ENCODE measurements at places on chromosomes 7 and 10.

DNA sequence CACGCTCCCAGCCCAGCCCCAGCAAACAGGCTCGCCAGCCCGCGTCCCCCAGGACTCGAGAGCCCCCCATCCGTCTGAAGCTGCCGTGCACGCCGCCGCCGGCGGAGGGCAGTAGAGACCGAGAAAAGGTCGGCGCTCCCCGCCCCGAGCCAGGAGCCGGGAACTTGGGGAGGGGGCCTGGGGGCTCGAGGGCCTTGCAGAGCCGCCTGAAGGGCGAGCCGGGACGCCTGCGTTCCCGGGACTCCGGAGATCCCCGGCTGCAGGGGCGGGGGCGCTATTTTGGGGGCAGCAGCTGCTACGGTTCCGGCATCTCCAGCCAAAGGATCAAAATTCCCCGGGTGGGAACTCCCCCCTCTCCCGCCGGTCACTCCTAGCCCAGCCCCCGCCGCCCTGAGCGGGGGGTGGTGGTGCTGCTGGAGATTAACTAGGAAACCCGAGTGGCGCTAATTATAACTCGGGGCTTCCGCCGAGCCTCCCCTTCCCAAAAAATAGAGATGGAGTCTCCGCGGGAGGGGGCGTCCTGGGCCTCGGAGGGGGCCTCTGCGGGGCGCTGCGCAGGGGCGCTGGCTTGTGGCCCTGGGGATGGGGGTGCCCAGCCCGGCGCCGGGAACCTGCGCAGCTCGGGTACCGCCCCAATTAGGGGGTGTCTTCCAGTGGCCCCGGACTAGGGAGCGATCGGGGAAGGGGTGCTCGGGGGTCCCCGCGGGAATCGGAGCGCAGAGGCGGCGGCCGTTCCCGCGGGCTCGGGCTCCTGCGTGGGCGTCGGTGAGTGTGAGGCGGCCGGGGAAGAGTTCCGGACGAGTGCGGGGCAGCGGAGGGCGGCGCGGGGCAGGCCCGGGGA is 608 bp downstream of the ACHE start:
- DNase-seq, result peak; percentile 62

DNA sequence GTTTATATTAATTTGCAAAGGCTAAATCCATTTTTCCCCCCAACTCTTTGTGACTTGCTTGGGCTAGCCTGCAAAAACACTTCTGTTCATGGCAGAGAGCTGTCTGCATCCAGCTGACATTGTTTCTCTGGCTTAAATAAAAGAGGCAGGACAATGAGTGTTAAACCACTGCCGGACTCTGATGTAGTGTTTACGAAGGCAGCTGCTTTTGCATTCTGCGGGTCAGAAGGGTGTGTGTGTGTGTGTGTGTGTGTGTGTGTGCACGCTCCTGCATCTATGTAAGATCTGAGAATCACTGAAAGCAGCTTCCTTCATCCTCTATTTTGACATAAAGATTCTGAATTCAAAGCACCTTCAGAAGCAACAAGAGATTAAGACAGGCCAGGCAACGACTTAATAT is 28.3 kb downstream of the NRP1 start:
- DNase-seq, result no peak

DNA sequence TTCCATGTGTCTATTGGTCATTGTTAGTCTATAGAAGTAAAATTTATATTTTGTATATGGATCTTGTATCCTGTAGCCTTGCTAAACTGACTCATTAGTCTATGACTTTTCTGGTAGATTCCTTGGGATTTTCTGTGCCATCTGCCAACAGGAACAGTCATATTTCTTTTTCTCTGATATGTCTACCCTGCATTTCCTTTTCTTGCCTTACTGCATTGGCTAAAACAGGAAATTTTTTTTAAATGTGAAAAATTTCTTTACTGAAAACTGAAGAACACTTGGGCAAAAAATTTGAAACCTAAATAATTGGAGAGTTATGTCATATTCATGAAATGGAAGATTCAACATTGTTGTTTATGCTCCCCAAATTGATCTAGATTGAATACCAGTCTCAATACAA is 67.5 kb downstream of the AMZ1 start:
- no peak for DNase-seq

DNA sequence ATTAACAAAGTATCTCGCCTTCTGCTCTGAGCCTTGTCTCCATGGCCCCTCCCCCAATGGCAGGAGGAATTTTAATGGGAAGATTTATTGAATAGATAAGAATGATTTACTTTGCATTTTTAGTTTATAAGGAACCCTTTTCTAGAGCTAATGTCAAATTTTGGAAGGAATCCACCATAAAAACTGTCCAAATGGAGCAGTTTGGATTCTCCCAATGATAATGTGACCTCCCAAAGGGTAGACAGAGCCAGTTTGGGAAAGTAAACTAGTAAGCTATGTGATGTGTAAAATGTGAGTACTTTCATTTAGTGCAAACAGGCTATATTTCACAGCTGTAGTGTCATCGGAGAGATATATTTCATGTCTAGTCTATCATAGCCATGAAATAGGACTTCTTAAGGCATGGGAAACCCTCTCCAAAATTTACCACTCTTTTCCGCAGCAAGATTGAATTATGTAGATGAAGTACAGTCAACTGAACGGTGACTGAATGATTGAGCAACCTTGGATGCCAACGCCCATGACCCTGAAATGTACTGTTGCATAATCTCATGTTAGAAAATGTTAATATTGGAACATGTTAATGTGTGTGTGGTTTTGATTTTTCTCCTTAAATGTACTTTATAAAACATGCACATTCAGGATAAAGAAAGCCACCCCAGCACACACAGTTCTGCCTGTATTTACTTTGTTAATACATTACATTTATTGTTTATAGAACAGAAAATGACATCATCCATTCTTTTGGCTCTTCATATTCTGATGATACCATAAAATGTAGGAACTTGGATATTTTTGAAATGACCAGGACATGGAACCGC is 140.6 kb downstream of the NRP1 start:
- no peak for DNase-seq

DNA sequence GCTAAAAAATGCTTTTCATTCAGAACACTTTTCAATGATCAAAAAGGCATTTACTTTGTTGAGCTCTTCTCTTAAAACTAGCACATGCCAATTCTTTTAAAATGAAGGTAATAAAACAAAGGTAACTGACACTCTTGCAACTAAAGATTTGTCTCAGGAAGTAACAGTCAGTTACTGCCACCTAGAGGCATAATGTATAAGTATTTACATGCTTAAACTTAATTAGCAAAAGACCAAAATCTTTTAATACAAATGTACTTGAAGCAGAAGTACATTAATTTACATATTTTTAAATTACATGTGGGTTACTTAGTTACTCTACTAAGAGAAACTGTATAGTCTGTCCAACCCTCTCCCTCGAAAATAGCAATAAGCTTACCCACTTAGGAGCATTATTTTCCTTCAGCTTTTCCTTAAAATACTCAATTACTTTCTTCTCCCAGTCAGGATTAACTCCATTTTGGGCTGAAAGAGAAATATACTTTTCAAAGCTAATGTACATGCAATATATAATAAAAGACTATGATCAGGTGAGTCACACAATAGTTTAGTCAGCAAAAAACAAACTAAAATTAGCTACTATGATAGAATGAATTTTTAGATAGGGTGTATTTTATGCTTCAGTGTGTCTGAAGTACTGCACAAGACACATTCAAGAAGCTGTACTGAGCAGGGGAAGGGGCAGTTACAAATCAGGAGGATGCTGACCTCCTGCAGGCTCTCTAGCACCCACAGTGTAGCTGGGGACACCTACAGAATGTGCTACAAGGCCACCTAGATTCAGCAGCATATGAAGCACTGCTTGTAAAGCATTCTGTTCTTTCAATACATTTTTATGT is 13.0 kb downstream of the MCMBP start:
- no peak for DNase-seq

- DNase-seq, result no peak
Measured at GRCh38 chr10:47414752-47415519, 30.8 kb upstream of the ZNF488 start.

Data from activated gamma-delta T cell treated with Interleukin-2 at 50 U/mL for 16 hours (primary cell).